Brain (organoid and tissue), 16 donors: ENCODE measurements at places on chromosomes 4 and X.

DNA sequence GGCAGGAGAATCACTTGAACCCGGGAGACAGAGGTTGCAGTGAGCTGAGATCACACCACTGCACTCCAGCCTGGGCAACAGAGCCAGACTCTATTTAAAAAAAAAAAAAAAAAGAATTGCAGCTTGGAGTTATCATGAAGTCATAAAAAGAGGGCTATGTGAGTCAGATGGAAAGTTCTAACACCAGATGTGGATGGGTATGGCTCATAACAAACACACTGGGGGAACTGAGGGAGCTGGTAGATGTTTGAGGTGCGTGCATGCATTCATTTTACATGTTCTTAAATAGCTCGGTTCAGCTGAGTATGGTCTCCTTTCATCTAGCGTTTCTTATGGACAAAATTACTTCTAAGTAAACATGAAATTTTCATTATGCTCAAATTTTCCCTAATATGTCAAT is 11.7 kb downstream of the TRMT2B start:
- no peak for DNase-seq

DNA sequence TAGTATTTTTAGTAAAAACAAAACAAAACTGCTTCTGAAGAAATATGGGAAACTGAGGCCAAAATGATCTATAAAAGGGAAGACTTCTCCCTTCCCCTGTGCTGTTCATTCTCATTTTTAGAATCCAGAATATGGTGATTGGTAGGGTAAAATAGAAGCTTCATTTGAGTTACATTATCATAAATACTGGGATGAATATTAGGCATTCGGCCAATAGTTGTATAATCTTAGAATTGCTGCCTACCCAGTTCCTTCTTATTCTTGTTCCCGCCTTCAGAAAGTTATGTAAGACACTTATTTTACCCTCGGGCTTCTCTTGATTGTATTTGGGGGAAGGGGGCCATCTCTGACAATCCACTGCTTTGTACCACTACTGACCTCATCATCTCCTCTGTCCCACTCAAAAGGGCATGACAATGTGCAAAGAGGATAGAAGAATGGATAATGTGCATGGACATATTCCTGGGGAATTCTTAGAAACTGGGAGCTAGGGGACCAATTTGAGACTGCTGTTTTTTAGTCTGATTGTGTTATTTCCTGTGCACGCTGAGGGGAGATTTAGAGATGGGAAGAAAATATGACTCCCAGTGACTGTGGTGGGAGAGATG is 588 bp downstream of the ART3 start:
- DNase-seq: no peak

- DNase-seq: no peak
Measured at GRCh38 chr4:24003926-24004325, 114.1 kb upstream of the PPARGC1A start.

- DNase-seq: peak; percentile 42
Measured at GRCh38 chr4:123305736-123306135, 90.9 kb upstream of the SPRY1 start.

DNA sequence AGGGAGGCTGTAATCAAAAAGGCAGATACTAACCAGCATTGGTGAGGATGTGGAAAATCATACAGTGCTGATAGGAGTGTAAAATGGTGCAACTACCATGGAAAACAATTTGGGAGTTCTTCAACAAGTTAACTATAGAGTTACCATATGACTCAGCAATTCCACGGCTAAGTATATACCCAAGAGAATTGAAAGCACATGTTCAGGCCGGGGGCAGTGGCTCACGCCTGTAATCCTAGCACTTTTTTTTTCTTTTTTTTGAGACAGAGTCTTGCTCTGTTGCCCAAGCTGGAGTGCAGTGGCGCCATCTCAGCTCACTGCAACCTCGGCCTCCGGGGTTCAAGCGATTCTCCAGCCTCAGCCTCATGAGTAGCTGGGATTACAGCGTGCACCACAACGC is 15.0 kb upstream of the CD99L2 start:
- no peak for DNase-seq

GRCh38 chr4:106104276-106104675 is 209.0 kb downstream of the NPNT start:
- no peak for DNase-seq

DNA sequence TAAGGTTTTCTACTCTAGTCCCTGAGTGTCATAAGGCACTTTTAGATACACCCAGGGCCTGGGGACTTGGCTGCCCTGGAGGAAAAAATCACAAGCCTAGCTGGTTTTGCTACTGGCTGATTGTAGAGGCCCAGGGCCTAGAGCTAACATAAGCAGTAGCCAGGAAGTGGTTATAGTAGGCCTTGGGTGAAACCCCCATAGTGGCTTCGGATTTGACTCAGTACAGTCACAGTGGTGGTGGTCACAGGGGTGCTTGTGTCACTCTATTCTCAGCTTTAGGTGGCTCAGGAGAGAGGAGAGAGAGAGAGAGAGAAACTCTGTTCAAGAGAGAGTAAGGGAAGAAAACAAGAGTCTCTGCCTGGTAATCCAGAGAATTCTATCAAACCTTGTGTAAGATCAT is 194.5 kb upstream of the EDA2R start:
- no peak for DNase-seq

DNA sequence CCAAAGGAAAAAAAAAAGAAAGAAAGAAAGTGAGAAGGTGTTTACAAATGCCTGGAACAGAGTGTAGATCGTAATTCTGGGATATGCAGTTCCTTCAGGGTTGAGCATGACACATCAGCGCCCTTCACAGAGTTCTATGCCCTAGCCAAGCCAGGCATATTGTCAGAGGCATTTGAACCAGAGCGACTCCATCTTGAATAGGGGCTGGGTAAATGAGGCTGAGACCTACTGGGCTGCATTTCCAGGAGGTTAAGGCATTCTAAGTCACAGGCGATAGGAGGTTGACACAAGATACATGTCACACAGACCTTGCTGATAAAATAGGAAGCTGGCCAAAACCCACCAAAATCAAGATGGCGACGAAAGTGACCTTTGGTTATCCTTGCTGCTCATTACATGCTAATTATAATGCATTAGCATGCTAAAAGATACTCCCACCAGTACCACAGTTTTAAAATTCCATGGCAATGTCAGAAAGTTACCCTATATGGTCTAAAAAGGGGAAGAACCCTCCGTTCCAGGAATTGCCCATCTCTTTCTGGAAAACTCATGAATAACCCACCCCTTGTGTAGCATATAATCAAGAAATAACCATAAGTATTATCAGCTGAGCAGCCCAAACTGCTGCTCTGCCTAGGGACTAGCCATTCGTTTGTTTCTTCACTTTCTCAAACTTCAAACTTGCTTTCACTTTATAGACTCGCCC is 23.5 kb upstream of the LRBA start:
- DNase-seq: no peak

DNA sequence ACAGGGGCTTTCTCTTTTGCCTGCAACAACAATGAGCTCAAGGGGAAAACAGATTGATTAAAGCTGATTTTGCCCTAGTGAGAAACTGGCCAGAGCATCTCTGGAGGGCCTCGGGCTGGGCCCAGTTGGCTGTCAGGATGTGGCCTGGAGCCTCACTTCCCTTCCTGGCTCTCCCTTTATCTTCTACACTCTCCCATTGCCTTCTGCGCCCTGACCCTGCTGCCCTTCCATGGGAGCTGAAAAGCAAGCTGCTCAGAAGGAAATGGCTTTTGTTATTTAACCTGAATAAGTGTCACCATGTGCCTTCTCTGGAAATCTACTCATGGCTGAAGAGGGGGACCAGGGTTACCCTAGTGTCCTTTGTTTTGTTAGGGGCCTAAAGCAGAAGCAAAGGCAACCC is 43.8 kb downstream of the NHSL2 start:
- no peak for DNase-seq

- DNase-seq: no peak
Measured at GRCh38 chrX:38662640-38663039, 101.3 kb downstream of the TSPAN7 start.
